ENCODE measurements at places on chromosomes 7 and 10.

DNA sequence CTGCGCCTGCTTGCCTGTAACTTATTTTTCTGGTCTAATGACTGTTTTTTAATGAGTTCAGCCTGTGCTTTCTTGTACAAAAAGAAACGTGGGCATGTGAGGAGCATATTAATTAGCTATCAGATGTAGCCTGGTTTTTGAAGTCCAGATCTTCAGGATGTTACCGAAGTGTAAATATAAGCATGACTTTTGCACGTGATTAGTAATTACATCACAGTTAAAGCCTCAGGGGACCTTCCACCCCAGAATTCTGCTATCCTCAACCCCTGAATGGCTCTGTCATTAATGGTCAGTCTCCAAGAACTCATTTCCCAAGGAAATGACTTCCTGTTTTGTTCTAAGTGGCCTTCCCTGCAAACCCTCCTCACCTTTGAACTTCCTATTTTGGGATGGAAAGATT, 2.1 kb upstream of the PRXL2A start:
- DNase-seq: no peak

DNA sequence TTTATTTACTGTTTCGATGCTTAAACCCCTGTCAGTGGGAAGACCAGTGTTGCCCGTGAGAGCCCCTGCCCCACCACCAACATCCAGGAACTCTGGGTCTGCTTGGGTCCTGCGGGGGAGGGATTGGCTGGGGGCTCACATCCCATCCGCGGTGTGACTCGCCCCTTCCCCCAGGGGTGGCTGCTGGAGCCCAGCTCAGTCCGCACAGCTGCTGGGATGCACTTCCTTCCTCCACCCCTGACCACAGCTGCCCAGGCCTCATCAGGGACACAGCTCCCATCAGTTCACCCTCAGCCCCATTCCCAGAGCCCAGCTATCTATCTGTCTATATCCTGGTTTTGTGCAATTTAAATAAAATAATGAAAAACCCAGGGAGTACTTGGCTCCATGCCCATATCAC, 54.5 kb downstream of the JAKMIP3 start:
- no peak for DNase-seq

DNA sequence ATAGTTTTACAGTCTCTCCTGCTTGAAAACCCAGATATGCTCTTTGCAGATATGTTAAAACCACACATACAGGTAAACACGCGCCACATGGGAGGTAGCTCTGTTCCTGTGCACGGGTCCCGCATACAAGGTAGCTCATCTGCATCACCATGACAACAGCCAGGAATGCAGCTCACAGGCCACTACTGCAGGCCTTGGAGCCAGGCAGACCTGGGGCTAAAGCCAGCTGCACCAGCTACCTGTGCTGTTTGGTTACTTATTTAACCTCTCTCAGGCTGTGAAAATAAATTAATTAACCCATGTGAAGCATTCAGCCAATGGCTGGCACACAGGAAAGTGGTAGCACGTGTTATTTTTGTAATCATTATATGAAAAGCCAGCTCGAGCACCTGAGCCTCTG, 428.3 kb downstream of the TNS3 start:
- no peak for DNase-seq

DNA sequence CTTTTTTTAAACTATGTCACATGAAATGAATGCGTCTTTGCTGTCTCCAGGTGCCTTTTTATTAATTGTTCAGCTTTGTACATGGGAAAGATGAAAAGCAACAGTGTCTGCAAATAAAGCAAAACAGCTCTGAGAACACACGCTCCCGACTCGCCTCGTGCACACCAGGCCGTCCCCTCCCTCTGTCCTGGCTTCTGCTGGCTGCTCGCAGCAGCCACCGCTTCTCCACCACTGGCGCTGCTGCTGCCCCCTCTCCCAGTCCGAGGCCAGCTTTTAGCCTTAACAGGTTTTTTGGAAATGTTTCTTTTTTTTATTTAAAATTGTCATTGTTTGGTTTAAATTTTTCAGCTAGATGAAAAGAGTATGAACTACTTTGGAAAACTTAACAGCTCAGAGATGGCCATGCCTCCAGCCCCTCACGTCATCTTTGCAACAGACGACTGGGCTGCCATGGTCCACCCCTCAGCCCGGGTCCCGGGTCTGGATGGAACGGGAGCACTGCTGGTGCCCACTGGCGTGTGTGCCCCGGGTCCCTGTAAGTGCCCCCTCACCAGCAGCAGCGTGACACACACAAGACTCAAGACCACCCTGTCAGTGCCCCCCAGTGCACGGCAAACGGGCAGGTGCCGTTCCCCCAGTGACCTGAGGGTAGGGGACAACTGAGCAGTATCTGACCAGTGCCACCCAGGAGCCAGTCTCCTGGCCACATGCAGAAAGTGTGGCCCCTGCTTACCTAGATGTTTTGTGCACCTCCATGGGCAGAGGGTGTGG, 415.6 kb upstream of the FOXK1 start:
- DNase-seq: no peak

GRCh38 chr7:96921771-96922170, 83.6 kb upstream of the DLX6 start:
- no peak for DNase-seq

DNA sequence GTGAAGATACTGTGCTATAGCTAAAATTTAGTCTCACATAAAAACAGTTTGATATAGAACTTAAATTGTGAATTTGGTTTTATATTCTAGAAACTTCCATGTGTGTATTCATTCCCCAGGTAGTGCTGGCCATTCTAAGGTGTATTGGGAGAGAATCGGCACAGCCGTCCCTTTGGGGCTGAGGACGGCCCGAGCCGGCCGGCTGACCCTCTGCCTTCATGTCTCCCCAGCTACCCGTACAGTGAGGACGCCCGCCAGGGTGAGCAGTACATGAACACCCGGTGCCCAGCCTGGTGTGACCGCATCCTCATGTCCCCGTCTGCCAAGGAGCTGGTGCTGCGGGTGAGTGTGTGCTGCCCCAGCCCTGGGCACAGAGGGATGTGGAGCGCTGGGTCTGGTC, 8.5 kb downstream of the NKX6-2 start:
- DNase-seq: no peak

DNA sequence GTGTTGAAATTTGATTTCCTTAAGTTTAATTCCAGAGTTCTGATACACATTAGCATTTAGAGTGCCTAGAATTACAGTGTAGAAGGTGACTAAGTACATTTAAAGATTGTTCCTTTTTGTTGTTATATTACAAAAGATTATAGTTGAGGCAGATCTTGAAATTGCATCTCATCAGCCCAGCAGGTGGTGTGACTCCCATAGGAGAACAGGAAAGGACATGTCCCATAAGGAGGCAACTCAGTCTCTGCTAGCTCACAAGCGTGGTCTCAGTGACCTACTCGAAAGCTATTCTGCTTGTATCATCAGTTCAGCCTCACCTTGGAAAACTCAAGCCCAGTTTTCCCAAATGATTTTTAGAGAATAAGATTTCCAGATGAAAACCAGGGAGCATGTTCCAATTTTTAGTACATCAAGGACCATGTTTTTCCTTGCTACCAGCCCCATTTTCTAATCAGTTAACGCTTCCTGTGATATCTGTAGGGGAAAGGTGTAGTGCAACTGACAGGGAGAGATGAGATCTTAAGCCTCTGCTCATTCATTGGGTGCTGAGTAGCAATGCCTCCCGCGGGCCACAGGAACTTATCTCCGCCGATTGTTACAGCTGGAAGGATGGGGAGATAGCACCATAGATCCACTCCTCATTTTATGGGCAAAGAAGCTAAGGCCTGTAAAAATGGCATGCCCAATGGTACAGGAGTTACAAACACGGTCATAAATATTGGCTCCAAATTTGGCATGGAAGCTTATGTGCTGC, 1.1 kb upstream of the GNAI1 start:
- DNase-seq: no peak

- DNase-seq: no peak
Observed at GRCh38 chr7:158850545-158851102, 5.7 kb upstream of the DYNC2I1 start.

- DNase-seq: peak; percentile 71
Observed at GRCh38 chr7:25847336-25848070, 304.5 kb upstream of the NFE2L3 start.

DNA sequence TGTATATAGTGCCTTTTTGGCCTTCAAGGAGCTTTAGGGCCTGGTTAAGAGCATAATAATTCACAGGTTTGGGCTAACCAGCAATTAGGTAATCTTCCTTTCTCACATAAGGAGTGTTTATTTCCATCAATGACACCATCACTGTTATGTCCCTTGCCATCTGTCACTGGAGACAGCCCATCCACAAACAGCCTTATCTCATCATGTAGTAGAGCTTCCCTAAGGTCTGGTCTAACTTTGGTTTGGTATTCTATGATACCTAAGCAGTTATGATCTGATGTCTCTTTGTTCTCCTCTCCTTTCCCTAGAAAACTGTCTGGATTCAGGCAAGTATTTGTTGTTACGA, 26.4 kb downstream of the MAPK8 start:
- DNase-seq: no peak

DNA sequence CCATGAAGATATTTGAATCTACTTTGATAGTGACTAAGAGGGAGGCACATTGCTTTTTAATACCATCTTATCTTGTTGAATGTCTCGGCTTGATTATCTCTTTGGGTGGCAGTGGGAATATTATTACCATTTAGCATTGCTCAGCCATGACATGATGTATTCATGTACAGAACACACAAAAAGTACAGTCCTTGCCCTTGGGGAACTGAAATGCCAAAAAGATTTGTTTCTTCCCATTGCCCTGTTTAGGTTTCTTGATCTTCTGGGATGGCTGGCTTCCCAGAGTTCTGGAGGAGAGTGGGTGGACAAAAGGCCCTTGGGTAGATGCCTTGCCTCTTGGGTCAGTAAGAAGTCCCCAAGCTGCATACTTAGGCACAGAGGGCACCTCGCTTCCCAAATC, 23.8 kb downstream of the SUFU start:
- DNase-seq: no peak

GRCh38 chr7:18538554-18539250, 43.2 kb downstream of the HDAC9 start:
- DNase-seq: no peak

- DNase-seq: no peak
Observed at GRCh38 chr10:68230268-68230667, 1.6 kb downstream of the ATOH7 start.

DNA sequence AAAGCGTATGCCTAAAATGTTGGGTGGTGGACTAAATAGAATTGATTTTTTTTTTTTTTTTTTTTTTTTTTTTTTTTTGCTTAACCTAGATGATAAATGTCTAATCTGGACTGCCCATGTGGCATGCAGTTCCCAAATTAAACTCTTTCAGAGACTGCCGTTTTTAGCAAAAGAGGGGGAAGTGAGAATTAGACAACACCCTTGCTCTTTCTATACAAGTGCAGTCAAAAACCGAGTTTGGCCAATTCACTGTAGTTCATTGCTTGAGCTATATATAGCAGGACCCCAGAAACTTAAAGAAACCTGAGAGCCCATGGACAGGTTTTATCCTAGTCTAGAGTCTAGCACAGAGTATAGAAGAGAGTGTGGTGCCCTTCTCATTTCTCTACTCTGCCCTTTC, 141.9 kb downstream of the GRM3 start:
- DNase-seq: no peak

- no peak for DNase-seq
Observed at GRCh38 chr10:80700760-80701444, 163.2 kb downstream of the SH2D4B start.

DNA sequence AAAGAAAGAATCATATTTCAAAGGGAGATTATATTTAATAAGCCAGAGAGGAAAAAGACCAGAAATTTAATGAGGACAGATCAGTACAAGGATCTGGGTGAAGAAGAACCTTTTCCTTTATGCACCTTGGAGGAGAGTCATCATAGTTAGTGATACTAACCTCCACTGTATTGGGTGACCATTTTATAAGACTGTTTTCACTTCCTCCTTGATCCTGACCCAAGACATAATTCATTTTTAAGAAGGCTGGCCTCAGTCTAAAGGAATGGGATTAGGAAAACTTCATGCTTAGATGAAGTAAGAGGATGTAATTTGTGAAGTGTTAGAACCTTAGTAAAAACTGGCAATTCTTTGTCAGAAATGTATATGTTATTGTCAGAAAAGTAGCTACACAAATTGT, 68.6 kb downstream of the ADAM22 start:
- no peak for DNase-seq

GRCh38 chr7:71538210-71538609, 406.3 kb downstream of the GALNT17 start:
- DNase-seq: no peak

- DNase-seq: peak; percentile 66
Observed at GRCh38 chr10:110076559-110077318, 69.0 kb downstream of the ADD3 start.

DNA sequence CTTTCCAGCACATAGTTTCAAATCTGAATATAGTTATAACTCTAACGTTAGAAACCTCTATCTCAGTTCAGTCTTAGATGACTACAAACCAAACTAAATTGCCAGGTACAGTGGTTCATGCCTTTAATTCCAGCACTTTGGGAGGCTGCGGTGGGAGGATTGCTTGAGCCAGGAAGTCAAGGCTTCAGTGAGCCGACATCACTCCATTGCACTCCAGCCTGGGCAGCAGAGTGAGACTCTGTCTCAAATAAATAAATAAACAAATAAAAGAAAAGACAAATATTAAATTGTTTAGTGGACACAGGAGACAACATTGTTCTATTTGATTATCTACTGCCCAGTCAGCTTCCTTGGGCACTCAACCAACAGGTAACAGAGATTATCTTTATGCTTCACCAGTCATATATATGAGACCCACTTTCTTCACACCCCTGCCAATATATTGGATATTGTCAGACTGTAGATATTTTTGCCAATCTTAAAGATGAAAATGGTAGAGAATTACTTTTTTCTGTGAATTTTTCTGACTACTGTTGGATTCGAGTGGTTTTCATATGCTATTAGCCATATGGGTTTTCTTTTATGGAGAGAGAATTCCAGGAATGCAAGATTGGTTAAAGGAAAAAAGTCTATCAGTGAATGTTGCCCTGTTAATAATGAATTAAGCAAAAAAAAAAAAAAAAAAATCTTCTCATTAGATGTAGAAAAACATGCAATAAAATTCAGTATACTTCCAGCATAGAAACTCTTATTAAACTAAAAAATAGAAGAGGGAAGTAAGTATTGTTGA, 16.0 kb downstream of the HDAC9 start:
- peak; percentile 53 for DNase-seq

GRCh38 chr7:28958980-28959347, 834 bp upstream of the TRIL start:
- no peak for DNase-seq

- DNase-seq: no peak
Observed at GRCh38 chr10:59631882-59632807, 77.5 kb downstream of the SLC16A9 start.

DNA sequence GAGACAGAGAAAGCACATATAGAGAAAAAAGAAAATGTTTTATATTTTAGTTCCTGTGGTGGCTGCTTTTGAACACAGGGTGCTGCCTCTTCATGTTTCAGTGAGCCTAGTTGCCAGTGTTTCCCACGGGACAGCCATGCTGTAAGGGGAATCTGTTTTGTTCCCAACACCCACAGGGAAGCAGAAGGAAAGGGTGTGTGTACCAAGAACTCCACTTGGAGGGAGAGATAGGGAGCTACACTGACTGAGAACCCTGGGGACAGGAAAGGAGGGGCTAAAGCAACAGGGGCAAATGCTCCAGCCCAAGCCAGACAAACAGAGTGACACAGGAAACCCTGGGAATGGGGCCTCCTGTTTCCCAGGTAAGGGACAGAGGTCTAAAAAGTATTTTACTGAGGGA, 40.2 kb downstream of the FRMPD2 start:
- DNase-seq: no peak

- no peak for DNase-seq
Observed at GRCh38 chr10:28954211-28954610, 276.9 kb downstream of the BAMBI start.

GRCh38 chr10:100775386-100775785, 30.0 kb downstream of the PAX2 start:
- DNase-seq: peak; percentile 70

GRCh38 chr10:88728107-88728763, 22.2 kb downstream of the LIPK start:
- DNase-seq: no peak
